ENCODE measurements at places on chromosomes 6 and 20.

GRCh38 chr6:42280966-42281533 is 63.4 kb upstream of the MRPS10 start:
- no peak for DNase-seq

GRCh38 chr20:50540620-50541605 is 30.7 kb downstream of the PTPN1 start:
- no peak for DNase-seq

DNA sequence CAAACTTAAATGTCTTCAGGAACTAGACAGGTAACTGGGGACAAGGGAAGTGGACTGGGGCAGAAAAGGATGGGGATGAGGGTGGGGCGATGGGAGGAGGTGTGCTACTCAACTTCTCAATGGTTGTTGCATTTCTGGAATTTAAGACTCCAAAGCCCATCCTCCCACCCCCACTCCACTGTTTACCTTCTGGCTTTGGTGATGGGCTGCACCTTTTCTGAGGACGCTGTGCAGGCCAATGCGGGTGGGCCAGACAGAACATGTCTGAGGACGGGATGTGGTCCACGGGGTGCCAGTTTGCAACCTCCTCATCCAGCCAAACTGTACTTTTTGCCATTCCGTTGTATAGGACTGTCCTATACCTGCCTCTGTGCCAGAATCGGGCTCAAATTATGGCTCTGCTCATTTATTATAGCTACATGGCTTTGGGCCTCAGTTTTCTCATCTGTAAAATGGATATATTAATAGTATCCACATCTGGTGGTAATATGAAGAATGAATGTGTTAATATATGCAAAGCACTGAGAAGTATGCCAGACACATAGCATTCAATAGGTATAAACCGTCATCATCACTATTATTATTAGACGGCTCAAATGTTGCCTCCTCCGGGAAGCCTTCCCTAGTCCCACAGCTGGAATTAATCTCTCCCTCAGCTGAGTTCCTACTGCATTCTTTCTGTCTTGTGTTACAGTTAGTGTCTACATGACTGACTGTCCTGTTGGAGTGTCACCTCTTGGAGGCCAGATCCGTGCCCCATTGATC is 31.0 kb upstream of the VEGFA start:
- DNase-seq: no peak

GRCh38 chr6:122323361-122323760 is 76.1 kb upstream of the HSF2 start:
- no peak for DNase-seq

DNA sequence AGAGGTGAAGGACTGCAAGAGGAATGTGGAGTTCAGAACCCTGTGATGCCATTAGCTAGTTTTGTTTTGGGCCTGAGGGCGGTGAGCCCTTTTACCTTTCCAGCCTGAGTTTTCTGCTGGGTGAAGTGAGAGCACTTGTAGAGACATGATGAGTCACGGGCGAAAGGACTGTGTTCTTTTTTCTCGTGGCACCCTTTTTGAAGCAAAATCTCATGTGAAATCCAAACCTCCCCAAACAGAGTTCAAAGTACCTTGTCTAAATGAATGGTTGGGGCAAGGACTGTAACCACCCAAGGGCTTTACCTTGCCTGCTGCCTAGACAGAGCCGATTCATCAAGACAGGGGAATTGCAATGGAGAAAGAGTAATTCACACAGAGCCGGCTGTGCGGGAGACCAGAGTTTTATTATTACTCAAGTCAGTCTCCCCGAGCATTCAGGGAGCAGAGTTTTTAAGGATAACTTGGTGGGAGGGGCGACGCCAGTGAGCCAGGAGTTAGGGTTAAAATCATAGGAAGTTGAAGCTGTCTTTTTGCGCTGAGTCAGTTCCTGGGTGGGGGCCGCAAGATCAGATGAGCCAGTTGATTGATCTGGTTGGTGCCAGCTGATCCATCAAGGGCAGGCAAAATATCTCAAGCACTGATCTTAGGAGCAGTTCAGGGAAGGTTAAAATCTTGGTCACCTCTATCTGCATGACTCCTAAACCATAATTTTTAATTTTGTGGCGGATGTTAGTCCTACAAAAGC is 25.8 kb downstream of the SAMD5 start:
- DNase-seq: no peak

DNA sequence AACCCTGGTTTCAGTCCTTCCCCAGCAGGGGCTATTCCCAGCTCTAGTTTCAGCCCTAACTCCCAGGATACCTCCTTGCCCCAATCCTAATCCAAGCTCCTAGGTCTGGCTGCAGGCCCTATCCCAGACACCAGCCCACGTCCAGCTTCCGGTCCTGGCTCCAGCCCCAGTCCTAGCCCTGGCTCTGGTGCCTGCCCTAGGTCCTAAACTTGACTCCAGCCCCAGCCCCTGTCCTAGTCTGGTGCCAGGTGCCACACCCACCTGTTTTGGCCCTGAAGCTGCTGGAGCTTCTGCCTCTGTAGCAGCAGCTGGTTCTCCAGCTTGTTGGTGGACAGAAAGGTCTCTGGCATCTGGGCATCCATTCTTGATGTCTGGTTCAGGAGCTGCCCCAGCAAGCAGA is 28.1 kb downstream of the ANGPT4 start:
- DNase-seq: no peak

DNA sequence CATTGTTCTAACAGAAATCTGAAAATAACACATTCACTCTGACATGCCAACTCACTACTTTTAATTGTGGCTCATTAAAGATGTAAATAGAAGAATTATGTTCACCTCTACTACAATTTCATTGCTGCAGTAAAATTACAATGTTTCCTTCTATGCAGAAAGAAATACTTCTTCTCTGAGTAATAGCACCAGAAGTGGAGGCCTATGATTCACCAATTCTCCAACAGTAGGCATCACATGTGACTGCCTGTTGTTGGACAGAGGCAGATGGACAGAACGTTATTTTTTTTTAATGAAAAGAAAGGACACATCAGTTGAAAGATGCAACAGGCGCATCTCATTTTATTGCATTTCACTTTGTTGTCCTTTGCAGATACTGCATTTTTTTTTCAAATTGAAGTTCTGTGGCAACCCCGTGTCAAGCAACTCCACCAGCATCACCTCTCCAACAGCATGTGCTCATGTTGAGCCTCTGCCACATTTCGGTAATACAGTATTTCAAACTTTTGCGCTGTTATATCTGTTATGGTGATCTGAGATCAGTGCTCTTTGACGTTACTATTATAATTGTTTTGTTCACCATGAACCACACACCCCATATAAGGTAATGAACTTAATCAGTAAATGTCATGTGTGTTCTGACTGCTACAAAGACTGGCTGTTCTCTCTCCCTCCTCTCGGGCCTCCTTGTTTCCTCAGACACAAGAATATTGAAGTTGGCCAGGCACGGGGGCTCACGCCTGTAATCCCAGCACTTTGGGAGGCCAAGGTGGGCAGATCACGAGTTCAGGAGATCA is 121.4 kb downstream of the ATXN1 start:
- no peak for DNase-seq

- no peak for DNase-seq
Measured at GRCh38 chr6:168948990-168949531, 304.6 kb downstream of the THBS2 start.

GRCh38 chr6:55069132-55069781 is 105.1 kb upstream of the HCRTR2 start:
- peak; percentile 9 for DNase-seq

- no peak for DNase-seq
Measured at GRCh38 chr6:73088138-73088813, 137.0 kb downstream of the KHDC1L start.

DNA sequence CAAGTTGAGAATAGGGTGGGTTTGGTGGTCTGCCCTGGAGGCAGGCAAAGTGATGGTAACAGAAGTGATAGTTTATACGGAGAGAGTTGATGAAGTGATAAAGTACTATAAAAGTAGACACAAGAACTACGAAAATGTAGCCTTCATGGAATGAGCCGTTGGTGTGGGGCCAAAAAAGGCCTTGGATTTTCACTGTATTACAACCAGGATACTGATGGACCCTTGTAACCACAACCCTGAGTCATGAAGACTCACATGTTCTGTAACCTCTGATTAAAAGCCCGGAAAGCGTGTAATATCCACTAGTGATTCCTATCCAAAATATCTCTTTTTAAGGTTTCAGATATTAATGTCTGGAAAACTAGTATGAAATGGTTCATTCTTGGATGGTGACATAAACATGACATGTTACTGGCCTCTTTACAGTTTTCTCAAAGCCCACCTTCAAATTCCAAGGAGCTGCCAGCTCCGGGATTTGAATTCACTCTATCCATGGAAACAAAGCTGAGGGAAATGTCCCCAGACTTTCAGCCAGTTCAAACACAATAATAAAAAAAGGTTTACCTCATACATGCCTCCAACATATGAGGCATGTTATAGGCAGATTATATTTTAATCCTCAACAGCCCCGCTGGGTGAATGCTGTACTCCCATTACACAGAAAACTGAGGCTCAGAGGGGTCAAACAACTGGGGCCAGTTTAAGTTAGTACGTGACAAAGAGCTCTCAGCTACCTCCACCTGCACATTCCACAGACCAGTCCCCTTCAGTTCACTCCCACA is 55.4 kb downstream of the MRPL14 start:
- DNase-seq: no peak

GRCh38 chr6:15690510-15690909 is 27.7 kb upstream of the DTNBP1 start:
- DNase-seq: no peak

DNA sequence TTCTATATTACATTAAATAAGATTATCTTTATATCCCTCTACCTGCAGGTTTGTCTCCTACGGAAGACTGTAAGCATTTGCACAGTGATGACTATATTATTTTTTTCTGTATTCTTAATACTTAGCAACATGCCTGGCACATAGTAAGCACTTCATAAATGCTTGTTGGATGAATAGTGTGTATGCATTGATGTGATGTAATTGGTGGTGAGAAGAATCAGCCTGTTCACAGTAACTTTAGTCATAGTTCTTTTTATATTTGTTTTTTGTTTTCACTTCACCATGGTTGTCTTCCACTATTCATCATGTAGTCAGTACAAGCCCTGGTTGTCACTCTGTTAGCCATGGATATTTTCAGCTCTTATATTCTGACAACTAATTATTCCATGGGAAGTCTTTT is 184.0 kb upstream of the FLRT3 start:
- no peak for DNase-seq

DNA sequence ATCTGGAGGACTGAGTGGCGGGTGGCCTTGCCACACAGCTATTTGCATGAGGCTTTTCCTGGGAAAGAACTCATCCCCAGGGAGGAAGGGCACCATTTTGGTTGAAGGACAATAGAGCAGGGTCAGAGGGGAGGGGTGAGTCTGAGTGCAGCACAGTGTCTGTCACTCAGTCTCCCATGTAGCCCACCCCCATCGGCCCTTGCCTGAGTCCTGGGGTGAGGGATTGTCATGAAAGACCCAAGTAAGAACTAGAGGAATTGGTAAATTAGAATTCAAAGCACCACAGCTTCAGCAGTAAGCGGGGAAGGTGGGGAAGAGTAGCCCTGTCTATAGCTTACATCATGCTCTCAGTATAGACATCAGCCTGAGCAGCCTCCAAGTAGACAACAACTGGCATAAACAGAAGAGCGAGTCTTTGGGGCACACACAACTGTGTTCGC is 90.4 kb upstream of the TMEM30A start:
- DNase-seq: no peak
